ENCODE measurements at places on chromosomes 7 and 10.

DNA sequence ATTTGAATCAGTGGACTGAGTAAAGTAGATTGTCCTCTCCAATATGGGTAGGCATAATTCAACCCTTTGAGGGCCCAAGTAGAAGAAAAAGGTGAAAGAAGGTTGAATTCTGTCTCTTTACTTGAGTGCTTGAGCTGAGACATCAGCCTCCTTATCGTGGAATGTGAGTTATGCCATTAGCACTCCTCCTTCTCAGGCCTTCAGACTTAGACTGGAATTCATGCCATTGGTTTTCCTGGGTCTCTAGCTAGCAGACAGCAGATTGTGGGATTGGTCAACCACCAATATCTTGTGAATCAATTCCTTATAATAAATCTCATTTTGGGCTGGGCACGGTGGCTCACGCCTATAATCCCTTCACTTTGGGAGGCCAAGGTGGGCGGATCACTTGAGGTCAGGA, 89.2 kb downstream of the CUL2 start:
- DNase-seq: no peak

DNA sequence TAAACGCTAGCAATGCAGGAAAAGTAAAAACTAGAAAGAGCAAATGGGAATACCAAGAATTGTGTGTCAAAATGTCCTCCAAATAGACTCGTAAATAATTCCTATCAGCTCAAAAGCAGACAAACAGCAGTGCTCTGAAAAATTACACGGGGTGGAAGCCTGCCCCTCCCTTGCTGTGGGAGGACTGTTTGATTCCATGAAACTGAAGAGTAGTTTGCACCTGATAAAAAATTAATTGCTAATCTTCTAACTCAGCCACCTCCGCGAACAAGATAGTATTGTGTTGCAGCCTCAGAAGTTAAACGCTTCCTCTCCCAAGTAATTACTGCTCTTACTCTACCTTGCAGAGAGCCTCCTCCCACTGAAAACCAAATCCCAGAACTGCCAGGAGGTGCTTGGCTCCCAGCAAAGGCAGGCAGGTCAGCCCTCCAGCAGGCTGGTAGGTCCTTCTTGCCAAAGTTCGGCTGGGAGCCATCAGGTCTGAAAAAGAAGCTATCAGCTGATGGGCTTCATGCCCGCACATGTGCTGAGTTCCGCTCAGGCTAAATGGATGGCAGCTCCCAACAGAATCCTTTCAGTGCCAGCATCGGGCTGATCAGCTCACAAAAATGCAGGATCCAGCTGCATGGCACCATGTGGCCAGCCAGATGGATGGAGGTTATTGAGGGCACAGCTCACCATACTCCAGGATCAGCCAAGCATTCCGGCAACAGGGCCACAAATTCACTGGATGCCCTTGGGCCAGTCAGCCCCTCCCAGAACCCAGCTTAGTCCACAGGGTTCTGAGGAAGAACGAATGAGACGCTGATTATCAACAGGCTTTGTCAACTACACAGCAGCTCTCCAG, 37.1 kb downstream of the MAD1L1 start:
- DNase-seq: no peak

DNA sequence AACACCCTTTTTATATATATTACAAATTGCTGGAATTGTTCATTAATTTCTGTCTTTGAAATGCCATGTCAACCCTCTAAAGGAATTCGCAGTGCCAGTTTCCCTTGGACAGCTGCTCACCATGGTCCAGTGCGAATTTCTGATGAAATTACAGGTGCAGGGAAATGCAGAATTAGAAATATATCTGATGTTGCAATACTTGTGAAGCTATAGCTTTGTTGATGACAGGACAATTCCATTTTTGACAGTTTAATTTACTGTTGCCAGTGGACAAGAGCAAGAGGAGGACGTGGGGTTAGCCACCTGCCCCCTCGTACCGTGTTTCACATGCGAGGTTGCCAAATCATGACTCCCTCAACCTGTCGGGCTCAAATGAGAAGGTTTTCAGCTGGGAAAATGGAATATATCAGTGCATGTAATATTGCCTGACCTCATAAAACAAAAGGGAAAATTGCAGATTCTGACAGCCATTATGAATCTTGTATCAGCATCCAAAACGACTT, 140.6 kb downstream of the MGMT start:
- DNase-seq: no peak

DNA sequence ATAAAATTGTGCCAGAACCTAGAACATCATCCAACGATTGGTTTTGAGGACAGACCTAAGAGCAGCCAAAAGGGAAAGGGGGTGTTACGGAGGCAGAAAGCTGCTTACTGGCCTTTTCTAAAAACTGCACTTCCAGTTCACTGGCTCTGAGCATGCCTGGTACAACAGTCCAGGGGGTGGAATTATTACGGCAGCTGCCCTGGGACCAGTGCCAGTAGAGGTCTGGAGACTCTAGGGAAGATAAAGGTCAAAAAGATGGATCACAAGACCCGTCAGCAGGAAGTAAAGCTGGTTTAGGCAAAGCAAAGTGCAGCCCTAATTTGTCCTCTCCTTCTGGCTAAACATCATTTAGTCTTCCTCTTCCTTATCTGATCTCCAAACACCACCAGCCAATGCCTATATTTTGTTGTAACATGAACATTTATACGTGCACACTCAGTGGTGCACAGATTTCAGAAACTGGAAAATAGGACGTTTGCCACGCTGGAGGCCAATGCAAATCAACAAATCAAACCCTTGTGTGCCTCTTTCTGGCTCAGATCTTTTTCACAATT, 216.4 kb upstream of the DPP6 start:
- no peak for DNase-seq

DNA sequence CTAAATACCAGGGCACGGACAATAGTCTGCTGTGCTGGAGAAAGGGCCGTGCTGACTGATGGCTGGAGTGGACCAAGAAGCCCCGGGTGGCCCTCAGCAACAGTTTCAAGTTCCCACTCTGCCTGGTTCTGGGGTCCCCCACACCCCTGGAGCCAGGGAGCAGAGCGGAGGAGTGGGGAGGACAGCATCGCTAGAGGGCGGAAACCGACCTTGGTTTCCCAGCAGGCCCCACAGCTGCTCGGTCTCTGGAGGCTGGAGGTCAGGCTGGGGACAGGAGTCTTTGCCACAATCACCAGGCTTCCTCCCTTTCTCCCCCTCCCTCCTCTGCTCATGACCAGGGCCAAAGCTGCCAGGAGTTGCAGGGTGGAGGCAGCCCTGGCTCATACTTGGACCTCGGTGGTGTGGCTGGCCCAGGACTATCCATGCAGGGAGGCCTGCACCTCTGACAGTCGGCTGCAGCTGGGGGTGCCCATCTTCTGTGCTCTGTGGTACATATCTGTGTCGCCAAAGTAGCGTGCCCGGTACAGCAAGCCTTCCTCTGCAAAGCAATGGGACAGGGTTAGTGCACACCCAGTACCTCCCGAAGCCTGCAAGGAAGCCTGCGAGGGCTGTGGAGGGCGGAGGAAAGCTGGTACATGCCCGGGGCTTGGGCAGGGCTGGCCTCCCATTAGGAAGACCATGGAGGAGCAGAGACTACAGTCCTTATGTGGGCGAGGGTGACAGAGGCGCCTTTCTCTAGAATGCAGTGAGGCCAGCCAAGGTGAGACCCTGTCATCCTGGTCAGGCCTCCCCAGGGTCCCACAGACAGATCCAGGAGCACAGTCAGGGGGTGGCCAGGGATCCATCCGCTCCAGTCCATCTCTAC, 19.1 kb downstream of the DNAJB12 start:
- no peak for DNase-seq

DNA sequence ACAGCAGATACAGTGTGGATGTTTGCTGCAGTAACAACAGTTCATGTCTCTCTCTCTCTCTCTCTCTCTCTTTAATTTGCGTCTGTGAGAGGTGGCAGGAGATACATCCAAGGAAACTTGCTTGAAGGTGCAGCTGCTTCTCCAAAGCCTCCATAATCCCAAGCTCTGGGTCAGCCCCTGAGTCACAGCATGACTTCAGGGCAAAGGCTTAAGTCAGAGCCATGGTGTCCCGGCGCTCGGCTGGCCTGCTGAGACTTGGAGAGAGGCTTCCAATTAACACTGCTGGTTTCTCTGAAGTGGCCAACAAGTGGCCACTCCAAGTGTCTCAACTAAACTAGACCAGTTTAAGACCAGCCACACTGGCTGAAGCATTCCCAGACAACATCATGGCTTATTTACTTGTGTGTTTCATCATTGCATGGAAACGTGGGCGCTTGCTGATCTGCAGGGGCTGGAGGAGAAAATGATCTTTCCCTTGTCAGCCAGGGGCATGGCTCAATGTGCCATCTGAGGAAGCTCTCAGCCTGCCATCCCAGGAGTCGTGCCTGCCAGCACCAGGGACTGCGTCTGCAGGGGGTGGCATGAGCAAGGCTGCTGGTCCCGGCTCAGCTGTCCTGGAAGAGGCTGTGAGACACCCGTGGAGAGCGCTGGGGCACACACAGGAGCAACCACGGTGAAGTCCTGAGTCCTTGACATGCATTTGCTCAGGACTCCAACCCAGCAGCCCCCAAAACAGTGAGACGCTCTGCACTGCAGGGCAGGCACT, 254.2 kb downstream of the COBL start:
- no peak for DNase-seq
